ENCODE measurements at places on chromosomes 11 and 22. TPM values are rescaled to one million over a fixed set of nuclear protein-coding genes. Genes with fewer than 3 reads are reported as not detected.

DNA sequence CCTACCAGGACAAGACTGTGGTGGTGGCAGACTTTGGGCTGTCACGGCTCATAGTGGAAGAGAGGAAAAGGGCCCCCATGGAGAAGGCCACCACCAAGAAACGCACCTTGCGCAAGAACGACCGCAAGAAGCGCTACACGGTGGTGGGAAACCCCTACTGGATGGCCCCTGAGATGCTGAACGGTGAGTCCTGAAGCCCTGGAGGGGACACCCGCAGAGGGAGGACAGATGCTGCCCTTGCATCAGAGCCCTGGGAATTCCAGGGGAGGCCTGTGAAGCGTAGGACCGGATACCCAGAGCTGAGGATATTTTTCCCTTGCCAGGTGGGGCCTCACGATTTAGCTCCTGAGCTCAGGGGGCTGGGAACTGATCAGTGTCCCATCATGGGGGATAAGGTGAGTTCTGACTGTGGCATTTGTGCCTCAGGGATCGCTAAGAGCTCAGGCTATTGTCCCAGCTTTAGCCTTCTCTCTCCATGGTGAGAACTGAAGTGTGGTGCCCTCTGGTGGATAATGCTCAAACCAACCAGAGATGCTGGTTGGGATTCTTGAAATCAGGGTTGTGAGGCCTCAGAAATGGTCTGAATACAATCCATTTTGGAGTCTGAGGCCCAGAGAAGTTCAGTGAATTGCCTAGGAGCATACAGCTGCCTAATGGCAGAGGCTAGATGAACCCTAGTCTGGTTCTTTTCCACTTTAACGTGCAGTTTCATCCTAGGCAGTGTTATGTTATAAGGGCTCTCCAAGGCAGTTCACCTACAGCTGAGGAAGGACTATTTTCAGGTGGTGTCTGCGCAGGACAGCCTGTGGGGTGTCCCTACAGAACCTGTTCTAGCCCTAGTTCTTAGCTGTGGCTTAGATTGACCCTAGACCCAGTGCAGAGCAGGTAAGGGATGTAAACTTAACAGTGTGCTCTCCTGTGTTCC is 19.5 kb downstream of the PIK3IP1 start:
- no peak for DNase-seq

DNA sequence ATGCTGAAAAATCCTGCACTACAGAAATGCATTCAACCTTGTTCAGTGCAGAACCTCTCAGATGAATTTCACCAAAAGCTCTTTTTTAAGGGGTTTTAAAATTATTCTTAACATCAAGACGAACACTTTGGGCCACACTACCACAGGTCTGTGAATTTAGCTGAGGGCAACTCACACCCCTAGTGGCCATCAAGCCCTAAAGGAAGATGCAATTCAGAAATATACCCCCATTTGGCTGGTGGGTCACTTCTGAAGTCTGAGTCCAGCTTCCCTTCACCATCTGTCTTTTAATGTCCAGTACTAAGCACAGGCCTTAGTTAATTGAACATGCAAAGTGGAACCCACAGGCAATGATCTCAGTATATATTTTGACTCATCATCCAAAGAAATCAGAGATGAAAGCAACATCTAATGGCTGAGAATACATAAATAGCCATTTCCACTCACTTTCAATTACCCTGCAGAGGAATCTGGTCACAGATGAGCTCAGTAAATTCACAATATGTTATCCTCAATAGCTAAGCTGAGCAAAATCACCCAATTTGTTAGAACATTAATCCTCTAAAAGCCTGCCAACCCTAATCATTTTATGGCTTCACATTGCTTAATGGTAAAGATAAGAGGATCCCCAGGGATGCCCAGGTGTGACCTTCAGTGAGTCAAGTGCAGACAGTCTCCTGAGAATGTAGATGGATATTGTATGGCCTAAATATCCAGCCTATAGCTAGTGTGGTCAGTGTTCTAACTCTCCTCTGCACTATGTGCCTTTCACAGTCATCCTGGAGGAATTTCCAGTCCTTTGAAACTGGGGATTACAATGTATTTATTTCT is 50.3 kb downstream of the FAM76B start:
- DNase-seq, result no peak

Gene C11orf21
- total RNA-seq, result 51.0 TPM

- DNase-seq, result peak; percentile 71
These were observed 456 bp upstream of the PARVB start for GRCh38 chr22:44023404-44024287.

DNA sequence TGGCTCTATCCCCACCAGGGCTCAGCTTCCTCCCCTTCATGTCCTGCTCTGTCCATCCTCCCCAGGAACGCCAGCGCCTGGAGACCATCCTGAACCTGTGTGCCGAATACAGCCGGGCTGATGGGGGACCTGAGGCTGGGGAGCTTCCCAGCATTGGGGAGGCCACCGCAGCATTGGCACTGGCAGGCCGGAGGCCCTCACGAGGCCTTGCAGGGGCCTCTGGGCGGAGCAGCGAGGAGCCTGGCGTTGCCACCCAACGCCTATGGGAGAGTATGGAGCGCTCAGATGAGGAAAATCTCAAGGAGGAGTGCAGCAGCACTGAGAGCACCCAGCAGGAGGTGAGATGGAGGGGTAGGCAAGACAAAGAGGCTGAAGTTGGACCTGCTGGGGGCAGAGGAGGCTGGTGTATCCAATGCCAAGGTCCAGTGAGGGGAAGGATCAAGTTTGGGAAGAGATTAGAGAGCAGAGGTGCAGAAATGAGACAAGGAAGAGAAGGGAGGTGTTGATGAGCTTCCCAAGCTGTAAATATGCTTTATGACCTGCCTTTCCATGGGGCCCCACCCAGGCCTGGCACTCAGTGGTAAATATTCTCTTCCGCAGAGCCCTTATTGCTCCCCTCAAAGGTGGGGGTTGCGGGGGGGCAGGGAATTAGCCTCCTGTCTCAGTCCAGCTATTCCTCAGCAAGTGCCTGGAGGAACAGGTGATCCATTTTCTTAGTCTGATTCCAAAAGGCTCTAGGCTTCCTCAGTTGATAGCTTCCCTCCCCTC is 23.9 kb downstream of the PHLDB1 start:
- no peak for DNase-seq

DNA sequence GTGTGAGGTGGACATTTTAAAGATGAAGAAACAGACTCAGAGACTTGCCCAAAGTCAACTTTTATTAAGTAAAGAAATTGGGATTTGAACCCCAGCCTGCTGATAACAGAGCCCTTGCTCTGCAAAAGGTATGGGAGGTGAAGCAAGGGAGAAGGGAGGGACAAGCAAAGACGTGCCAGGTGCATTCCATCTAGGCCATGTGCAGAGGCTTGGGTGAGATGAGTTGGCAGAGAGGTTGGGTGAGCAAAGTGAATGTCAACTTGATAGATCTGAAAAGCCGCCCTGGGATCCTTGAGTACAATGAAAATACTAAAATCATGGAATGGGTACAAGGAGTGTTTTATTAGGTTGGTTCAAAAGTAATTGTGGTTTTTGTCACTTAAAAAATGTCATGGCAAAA is 341.3 kb downstream of the CADM1 start:
- no peak for DNase-seq

Gene TTLL12
- total RNA-seq, result 30.4 TPM

DNA sequence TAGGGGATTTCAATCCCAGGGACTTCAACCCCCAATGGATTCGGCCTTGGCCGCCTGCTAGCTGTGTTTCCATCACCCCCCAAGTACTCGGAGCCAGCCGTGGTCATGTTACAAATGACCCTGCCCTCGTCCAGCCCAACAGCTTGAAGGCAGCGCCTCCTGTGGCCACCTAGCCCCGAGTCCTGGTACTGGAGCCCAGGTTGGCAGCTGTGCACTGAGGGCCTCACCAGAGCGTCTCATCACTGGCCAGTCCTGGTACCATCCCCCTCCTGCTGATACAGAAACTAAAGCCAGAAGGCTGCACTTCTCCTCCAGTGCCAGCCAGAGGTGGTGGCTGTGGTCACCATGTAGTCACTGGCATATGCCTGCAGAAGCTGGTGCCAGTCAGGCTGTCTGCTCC is 44.9 kb upstream of the FADD start:
- no peak for DNase-seq

DNA sequence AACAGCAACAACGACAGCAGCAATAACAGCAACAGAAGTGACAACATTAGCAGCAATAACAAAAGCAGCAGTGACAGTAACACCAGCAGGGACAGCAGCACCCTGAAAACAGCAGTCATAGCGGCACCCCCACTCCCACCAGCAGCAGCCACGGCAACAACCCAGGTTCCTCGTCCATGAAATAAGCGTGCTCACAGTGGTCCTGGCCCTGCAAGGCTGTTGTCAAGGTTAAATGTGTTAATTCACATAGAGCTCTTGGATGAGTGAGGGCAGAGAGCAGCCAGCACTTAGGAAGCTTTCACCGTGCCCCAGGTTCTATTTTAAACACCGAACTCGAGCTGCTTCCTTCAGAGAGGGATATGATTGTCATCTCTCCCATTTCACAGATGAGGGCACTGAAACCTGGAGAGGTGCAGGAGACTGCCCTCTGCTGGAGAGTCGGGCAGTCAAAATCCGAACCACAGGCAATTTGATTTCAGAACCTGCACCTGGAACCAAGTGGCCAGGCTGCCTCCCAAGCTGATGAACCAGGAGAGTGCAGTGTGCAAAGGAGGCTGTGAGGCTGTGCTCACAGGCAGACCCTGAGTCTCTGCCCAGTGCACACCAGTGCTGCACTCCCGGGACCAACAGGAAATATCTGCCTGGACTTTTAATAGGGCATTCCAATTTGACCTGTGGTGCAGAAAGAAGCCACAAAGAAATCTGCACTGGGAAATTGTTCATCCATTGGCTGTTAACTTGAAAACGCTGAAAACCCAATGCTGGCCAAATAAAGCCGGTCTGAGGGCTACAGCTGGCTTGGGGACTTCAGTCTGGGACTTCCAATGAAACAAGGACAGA is 22.9 kb upstream of the FGF3 start:
- no peak for DNase-seq

- no peak for DNase-seq
These were observed 79.0 kb downstream of the TIMP3 start for GRCh38 chr22:32880505-32880892.

Gene ABCG4
- not detected for total RNA-seq

Gene ZC3H7B
- 51.3 TPM for total RNA-seq

- DNase-seq, result no peak
These were observed 53.2 kb downstream of the HIRA start for GRCh38 chr22:19378344-19378674.

DNA sequence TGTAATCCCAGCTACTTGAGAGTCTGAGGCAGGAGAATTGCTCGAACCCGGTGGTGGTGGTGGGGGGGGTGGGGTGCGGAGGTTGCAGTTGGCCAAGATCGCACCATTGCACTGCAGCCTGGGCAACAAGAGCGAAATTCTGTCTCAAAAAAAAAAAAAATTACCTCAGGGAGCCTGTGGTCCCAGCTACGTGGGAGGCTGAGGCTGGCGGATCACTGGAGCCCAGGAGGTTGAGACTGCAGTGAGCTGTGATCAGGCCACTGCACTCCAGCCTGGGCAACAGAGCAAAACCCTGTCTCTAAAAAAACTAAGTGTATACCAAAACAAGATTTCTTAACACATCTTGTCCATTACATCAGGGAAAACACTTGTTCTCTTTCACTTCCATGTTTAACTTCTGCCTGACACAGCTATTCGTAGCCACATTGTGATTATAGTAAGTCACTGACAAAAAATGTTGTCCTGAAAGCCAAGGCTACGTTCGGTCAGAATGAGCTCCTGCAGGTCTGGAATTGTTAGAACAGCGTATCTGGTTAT is 1.4 kb downstream of the TMEM80 start:
- no peak for DNase-seq

- no peak for DNase-seq
These were observed 165.2 kb downstream of the PGR start for GRCh38 chr11:100964435-100964834.

GRCh38 chr22:24157822-24158135 is 23.5 kb upstream of the SUSD2 start:
- DNase-seq, result no peak

DNA sequence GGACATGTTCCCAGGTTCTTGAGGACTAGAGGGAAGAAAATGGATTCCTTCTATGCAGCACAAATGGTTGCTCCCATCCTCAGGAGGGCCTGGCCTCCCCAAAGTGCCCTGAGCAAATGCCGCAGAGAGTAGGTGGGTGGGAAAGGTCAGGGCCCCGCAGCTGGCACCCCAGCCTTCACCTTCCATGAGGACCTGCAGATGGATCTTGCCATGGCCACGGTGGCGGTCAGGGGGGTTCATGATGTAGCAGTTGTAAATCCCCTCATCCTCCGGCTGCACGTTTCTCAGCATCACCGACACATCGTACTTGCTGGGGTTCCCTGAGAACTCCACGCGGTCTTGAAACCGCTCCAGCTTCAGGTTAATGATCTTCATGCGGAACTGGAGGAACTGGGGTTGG is 8.5 kb downstream of the SCN2B start:
- DNase-seq, result no peak

GRCh38 chr22:43858156-43858895 is 4.0 kb downstream of the SULT4A1 start:
- DNase-seq, result no peak

DNA sequence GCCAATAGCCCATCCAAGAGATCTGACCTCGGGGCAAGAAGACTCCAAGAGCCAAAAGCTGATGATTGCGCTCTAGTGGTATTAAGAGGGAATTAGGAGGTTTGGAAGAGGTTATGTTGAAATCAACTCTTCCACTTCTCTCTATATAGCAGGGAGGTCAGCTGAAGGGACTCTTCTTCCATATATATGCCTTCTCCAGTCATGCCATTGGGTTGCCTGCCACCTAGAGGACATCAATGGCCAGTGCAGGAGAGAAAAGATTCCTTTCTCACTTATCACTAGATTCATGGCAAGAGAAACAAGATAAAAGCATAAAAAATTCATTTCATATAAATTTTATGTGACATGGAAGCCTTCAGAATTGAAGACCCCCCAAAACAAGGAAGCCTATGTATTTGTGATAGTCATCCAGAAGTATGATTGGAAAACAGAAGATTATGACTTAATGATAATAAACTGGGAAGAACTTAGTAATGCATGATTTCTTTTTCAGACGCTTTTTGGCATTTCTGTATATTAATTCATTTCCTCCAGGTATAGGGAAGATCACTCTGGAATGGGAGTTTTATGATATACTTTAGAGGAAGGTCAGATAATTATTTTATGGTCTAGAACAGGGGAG is 435.1 kb upstream of the DDI1 start:
- DNase-seq, result no peak

Gene CD3G
- total RNA-seq, result 199 TPM

- no peak for DNase-seq
These were observed 98.8 kb downstream of the SNX19 start for GRCh38 chr11:130817330-130817944.

Gene AGBL2
- total RNA-seq, result 8.3 TPM

Gene NRXN2
- total RNA-seq, result 0.36 TPM

DNA sequence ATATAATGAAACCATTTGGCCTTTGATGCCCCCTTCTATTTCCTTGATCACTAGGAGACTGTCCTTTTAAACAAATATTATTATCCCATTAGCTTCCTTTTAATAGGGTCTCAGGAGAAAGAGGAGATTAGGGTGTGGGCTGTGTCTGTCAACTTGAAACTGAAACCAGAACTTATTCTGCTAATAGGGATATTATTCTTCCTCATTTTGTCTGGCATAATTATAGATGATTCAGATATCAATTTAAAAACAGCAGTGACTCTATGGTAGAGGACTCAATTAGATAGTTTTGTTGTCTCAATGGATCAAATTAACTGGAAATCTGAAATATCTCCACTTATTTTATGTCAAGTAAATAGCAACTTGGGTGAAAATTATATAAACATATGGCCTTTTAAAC is 584.9 kb upstream of the CCDC90B start:
- DNase-seq, result no peak

Gene TMPRSS13
- 2.7 TPM for total RNA-seq

Gene HPS4
- 42.6 TPM for total RNA-seq

GRCh38 chr22:50182176-50183081 is 3.3 kb upstream of the TRABD start:
- peak; percentile 38 for DNase-seq

Gene ART1
- total RNA-seq, result not detected

Measured in activated naive CD8-positive, alpha-beta T cell treated with anti-CD3 and anti-CD28 coated beads, Interleukin-2, amount 10 ng/mL, durations not matched to agents 7 days and 5 days (primary cell).